Ovary (tissue), 10 donors: ENCODE measurements at places on chromosomes 6 and 20. TPM values are rescaled to one million over a fixed set of nuclear protein-coding genes. Genes with fewer than 3 reads are reported as not detected.

- no peak for DNase-seq
Observed at GRCh38 chr20:50980071-50980681, 21.6 kb downstream of the MOCS3 start.

Gene ADGRF5
- total RNA-seq: 5.3 TPM

DNA sequence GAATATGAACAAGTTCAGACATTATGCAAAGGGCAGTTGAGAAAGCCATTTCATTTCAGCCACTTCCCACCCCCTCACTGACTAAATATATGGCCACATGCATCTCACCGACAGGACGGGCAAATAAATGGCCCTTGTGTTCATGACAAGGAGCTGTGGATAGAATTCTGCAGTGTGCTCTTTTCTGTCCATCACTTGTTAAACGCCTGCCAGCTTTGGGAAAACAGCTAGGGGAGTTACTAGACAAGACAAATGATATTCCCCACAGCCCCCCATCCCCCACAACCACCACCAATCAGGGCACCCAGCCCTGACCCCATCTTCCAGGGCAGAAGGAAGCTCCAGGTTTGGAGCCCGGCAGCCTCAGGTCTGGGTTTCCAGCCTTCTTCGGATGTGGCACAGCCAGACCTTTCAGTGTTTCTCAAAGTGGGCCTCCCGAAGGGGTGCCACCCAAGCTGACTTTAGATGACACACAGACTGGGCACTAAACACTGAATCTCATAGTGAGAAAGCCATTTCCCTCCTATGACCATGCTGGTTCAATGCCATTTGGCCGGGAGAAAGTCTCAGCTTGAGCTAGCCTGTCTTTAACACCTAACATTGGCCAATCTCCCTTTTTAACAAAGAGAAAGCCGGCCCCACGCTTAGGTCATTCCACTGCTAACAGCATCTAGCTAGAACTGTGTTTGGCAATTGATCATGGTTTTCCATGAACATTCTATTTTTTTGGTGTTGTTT lies 4.0 kb upstream of the RIPOR3 start:
- no peak for DNase-seq

DNA sequence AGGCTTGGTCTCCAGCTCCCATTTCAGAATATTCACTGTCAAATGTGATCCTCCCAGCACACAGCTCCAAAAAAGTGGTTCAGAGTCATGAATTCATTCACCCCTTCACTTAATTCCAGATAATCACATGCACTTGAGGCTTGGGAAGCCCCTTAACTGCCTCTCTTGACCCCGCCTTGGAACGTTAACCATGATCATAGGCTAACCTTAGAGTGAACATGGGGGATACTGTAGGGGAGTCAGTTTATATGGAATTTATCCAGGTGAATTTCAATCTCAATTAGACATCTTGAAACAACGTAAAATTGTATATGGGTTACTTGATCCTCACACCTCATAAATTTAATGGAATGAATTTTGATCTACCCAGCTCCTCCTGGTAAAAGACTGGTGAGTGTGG lies 346.8 kb upstream of the ARID1B start:
- DNase-seq: no peak

DNA sequence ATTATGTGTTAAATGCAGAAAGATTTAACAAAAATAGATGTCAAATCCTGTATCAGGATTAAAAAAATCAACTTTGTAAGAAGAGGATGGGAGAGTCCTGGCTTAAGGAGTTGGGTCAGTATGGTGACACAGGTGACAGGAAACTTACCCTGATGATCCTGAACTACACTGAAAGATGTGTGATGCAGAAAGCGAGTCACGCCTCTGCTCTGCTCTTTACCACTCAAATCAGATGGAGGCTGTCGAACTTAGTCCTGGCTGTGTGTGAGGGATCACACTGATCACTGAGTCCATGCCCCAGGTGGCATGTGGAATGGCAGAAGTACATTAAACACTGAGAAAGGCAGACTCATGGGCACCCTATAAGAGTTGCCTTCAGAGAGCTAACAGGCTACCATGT lies 92.9 kb downstream of the GJA10 start:
- no peak for DNase-seq

GRCh38 chr6:159067334-159067733 lies 22.5 kb upstream of the TAGAP start:
- DNase-seq: no peak

- DNase-seq: no peak
Observed at GRCh38 chr6:45377043-45377553, 636 bp downstream of the SUPT3H start.

DNA sequence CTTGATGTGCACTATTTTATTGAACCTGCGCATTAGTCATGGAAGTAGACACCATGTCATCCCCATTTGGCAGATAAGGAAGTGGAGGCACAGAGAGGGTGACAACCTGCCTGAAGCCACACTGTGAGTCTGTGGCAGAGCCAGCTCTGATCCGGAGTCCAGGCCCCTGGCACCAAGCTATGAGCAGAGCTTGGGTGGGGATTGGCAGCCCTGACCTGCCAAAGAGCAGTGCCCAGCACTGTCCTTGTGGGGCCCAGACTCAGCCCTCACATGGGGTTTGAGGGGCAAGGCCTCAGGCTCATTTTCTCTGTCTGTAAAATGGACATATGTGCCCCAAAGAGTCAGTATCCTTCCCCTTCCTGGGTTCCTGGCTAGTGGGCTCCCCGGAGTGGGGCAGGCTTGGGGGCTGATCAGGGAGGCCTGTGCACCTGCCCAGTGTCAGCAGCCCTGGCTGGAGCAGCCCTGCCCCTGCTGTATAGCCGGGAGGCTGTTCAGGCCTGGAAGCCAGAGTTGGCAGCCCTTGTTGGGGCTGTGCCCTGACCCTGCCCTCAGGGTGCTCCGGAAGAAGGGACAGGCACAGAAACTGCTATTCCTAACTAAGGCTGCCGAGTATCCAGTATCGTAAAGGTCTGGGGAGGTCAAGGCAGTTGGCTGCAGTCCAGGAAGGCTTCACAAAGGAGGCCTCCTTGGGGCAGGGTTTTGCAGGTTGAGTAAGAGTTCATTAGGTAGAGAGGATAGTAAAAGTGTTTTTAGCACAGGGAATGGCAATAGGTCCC lies 38.7 kb downstream of the TGM2 start:
- peak; percentile 62 for DNase-seq

Gene CST2
- not detected for total RNA-seq

- no peak for DNase-seq
Observed at GRCh38 chr20:8399947-8400346, 267.9 kb downstream of the PLCB1 start.

DNA sequence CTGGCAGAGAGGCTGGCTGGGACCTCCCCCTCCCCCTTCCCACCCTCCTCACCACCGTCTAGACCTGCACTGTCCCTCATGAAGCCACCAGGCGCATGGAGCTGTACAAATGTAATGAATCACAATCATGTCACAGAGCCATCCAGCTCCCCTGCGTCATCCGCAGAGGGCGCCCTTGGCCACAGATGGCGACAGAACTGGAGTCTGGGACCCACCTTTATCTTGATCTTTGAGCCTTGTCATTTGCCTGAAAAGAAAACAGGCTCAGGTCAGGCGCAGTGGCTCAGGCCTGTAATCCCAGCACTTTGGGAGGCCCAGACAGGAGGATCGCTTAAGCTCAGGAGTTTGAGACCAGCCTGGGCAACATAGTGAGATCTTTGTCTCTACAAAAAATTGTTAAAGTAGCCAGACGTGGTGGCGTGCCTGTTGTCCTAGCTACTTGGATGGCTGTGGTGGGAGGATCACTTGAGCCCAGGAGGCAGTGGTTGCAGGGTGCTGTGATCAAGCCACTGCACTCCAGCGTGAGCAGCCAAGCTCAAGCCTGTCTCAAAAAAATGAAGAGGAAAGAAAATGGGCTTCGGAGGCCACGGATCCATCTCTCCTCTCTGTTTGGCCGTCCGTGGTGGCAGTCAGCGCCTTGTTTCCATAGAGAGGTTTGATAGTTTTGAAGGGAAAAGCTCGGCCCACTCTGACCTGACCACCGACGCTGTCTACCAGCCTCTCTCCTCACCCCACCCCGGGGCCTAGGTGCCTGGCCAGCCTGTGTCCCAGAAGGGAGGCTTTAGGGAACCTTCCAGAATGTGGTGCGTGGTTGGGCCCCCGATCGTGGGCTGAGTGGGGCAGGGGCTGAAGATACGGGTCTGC lies 6.2 kb downstream of the COL9A3 start:
- DNase-seq: no peak

DNA sequence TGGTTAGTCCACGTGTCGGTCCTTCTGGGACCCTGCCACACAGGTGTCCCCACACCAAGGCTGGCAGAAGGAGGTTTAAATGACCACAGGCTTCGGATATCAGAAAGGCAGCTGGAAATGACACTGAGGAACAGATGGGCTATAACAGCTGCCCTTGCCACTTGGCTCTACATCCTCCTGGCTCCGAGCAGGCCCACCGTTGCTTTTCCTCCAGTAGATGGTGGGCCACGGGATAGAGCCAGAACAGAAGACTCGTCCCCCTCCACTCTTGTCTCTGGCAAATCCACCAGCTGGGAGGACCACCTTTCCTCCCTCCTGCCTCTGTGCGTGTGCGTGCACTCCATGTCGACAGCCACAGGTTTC lies 17.6 kb downstream of the WRNIP1 start:
- no peak for DNase-seq

GRCh38 chr6:56593801-56594318 lies 48.8 kb downstream of the DST start:
- DNase-seq: no peak

- DNase-seq: no peak
Observed at GRCh38 chr6:119052292-119052889, 26.1 kb downstream of the FAM184A start.

Gene ADGRB3
- total RNA-seq: 0.72 TPM

Gene TBPL1
- total RNA-seq: 13.3 TPM

DNA sequence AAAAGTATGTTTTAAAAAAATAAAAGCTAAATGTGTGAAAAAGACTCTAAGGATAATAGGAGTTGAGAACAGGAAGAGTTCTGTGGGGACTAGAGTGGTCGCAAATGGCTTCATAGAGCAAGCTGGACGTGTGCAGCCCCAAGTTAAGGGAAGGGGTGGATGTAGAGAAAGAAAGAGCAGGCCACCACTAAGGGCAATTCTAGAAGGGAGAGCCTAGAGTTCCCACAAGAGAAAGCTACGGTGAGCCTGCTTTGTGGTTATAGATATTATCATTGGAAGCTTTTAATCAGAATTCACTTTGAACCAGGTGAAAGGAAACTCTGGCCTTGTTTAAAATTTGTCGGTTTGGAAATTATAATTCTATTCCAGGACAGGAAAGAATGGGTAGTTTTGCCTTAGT lies 101.6 kb downstream of the HIVEP2 start:
- DNase-seq: no peak

DNA sequence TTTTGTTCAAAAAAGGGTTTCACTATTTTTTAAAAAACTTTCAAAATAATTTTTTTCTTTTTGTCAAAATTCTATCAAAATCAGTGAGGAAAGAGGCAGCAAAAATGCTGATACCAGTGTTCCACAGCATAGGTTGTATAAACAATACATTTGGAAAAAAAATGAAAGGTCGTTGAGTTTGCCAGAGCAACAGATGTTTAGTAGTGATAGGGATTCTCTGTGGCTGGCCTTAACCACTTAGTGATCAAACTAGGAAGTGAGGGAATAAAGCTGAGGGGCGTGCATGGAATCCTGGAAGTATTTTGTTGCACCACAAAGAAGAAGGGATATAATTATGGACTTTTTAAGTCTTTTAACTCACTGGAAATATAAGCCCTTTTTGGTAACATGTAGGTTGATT lies 555.3 kb upstream of the CHD6 start:
- DNase-seq: no peak

- no peak for DNase-seq
Observed at GRCh38 chr6:106300944-106301343, 24.6 kb downstream of the ATG5 start.

GRCh38 chr20:46226602-46227001 lies 81.7 kb downstream of the CDH22 start:
- DNase-seq: no peak

DNA sequence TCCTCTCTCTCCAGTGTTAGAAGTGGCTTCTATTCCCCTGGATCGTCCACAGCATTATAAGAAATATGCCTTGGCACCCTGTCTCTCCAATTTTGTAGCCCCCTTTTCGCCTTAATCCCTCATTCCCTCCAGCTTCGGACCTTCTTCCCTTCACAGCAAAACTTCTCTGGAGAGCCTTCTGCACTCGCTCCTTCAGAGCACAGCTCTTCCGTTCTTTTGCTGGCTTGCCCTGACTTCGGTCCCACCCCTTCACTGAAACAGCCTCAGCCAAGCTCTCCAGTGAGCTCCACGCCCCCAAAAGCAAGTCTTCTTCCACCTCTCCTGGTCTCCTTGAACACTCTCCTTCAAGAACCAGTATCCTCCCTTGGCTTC lies 134.7 kb upstream of the RNF24 start:
- DNase-seq: no peak

Gene ENPP5
- total RNA-seq: 4.7 TPM

Gene MAS1
- total RNA-seq: 0.10 TPM

GRCh38 chr20:33667676-33668465 lies 1.1 kb downstream of the ACTL10 start:
- peak; percentile 89 for DNase-seq

DNA sequence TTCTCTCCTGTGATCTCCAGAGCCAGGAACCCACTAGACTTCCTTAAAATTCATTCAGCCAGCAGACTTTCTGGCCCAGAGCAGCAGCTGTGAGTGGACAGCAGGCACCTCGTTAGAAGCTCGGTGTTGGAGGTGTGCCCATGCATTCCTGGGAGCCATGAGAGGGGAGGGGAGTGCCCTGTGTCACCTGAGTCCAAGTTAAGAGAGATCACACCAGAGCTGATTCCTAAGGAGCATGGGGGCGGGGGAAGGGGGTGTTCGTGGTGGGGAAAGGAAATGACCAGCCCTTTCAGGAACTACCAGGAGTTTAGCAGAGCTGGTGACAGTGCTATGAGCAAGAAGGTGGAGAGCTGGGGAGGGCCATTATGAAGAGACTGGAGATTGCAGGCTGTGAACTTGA lies 46.9 kb downstream of the GFRA4 start:
- no peak for DNase-seq

DNA sequence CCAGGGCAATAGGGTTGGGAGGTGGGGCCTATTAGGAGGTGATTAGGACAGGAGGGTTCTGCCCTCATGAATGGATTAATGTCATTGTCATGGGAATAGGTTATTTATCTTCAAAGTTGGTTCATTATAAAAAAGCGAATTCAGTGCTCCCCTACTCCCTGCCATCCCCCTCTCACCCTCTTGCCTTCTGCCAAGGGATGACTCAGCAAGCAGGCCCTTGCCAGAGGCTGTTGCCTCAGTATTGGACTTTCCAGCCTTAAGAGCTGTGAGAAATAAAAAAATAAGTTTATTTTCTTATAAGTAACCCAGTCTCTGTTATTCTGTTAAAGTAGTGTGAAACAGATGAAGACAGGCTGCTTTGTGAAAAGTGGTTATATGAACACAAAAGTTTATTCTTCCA lies 381.1 kb upstream of the ZFP64 start:
- no peak for DNase-seq

Gene HLA-DQA2
- total RNA-seq: 1.5 TPM

DNA sequence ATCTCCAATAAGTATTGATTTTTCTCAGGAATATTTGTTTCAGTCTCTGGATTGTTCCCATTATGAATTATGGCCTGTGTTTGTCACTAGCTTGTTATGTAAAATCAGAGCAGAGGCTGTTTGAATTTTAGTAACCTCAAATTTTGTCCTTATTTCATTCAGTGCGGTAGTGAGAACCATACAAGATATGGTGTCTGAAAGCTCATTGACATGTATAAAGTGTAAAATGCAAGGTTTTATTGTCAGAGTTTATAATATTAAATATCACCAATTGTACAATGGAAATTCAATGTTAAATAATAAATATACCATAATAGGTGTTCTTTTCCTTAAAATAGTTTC lies 353.3 kb upstream of the SYNCRIP start:
- DNase-seq: no peak
